ENCODE measurements at places on chromosomes 11 and 22. TPM values are rescaled to one million over a fixed set of nuclear protein-coding genes. Genes with fewer than 3 reads are reported as not detected.

DNA sequence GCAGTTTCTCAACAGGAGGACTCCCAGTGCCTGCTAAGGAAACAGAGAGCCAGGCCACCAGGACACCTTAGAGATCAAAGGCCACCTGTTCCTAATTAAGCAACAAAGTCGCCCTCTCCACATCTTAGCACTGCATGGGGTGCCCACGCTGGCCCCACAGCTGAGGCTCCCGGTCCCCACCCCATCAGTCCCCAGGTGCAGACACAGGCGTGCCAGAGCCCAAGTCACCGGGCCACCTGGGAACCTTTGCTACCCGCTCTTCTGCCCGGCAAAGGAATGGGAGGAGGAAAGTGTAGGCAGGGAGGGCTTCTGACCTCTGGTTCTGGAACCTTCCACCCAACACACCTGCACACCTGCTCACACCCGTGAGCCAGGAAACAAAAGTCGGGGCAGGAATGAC is 85.5 kb upstream of the PRR5 start:
- no peak for DNase-seq

DNA sequence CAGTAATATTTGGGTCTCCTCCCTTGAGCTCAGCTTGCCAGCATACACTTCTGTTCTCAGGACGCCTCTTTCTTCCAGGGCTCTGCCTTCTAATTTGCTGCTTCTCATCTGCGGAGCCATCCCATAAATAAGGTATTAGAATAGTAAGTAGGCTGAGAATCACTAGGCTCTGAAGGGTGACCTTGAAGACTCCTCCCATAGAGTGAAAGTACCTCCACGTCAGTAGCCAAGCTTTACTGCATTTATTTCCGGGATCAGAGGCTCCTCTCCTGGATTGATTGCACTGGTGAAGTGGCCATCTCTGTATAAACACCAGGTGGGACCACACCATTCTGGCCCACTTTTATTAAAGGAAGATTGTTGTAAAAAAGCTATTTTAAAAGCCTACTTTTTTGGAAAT is 315.5 kb downstream of the FAT3 start:
- DNase-seq: no peak

GRCh38 chr11:118953265-118953664 is 2.8 kb upstream of the UPK2 start:
- no peak for DNase-seq

GRCh38 chr11:88569342-88569741 is 231.8 kb upstream of the CTSC start:
- no peak for DNase-seq

GRCh38 chr11:50298182-50298988 is 265.7 kb downstream of the OR4C45 start:
- no peak for DNase-seq

DNA sequence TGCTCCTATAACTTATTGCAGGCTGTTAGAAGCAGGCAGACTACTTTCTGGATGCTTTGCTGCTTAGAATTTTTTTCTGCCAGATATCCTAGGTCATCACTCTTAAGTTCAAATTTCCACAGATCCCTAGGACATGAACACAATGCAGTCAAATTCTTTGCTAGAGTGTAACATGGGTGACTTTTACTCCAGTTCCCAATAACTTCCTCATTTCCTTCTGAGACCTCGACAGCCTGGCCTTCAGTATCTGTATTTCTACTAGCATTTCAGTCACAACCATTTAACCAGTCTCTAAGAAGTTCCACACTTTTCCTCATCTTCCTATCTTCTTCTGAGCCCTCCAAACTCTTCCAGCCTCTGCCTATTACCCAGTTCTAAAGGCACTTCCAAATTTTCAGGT is 60.4 kb upstream of the ZBED5 start:
- no peak for DNase-seq

DNA sequence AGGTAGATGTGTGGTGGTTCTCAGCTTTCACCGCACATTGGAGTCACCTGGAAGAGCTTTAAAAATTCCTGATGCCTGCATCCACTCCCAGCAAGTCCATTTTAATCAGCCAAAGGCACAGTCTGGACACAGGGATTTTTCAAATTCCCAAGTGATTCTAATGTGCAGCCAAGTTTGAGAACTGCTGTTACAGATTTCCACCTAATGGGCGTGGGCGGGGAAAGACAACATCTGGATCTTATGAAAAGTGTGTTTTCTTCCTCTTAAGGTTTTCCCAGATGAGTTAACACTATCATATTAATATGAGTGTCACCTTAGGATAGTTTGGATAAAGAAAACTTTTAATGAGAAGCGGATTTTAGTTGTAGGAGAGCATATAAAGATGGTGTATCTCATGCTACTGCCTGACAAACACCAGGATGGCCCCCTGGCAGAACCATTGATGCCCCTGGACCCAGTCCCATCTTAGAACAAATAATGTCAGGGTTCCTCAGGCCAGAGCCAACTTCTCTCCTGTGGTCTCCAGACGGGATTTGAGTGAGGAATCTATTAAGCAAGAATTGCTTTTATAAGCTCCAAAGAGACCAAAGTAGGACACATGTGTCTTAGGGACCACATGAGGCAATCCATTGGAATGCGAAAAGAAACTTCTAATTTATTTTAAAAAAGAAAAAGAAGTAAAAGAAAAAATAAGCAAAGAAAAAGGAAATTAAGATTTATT is 31.9 kb downstream of the POU2AF1 start:
- peak; percentile 60 for DNase-seq

Gene UPK3A
- polyA plus RNA-seq: not detected

DNA sequence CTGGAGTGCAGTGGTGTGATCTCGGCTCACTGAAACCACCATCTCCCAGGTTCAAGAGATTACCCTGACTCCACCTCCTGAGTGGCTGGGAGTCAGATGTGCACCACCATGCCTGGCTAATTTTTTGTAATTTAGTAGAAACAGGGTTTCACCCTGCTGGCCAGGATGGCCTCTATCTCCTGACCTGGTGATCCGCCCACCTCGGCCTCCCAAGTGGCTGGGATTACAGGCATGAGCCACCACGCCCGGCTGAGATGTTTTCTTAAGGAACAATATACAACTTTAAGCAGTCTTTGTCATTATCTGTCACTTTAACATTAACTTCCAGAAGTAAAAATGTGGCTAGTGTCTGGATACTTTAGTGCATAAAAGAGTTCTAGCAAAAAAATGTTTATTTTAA is 272.6 kb upstream of the FAT3 start:
- no peak for DNase-seq

GRCh38 chr11:76802151-76802550 is 19.0 kb downstream of the TSKU start:
- no peak for DNase-seq

DNA sequence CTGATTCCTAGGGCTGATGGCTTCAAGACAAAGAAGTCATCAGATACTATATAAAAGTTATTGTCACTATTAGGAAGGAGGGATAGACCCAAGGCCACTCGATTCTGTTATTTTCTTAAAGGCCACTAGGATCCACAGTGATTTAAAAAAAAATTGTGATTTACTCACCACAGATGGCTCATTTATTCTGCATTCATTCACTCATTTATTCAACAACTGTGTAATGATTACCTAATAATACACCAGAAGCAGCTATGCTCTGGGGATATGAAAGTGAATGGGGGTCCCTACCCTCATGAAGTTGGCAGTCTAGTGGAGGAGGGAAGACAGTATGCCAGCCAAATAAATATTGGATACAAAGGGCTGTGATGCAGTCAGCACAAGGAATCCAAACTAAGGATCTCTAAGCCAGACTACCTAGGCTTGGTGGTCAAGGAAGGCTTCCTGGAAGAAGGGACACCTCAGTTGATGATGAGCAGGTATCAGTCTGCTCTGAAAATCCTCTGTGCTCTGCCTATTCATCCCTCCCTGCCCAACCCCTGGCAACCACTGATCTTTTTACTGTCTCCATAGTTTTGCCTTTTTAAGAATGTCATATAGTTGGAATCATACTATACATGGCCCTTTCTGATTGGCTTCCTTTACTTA is 110.5 kb downstream of the NAT10 start:
- DNase-seq: no peak

DNA sequence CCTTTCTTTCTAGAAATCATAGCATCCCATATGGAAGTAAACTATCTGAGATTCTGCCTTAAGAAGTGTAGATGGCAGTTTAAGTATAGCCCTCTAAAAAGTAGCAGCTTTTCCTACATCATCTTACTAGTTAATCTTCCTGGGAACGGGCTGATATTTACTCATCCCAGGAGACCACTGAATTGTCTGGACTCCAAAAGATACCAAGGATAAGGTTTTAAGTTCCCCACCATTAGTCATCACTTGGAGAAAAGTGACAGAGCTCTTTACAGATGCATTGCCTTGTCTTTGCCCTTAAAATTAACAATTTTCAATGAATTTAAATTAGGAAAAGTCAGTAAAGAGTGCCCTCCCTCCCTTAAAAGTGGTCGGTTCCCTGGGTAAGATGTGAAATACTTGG is 129.5 kb downstream of the MAML2 start:
- peak; percentile 78 for DNase-seq

GRCh38 chr22:18954990-18955571 is 19.0 kb upstream of the PRODH start:
- DNase-seq: no peak

Gene CALCA
- not detected for polyA plus RNA-seq

Gene GPHA2
- polyA plus RNA-seq: not detected

GRCh38 chr22:36816339-36816635 is 548 bp downstream of the PVALB start:
- no peak for DNase-seq

DNA sequence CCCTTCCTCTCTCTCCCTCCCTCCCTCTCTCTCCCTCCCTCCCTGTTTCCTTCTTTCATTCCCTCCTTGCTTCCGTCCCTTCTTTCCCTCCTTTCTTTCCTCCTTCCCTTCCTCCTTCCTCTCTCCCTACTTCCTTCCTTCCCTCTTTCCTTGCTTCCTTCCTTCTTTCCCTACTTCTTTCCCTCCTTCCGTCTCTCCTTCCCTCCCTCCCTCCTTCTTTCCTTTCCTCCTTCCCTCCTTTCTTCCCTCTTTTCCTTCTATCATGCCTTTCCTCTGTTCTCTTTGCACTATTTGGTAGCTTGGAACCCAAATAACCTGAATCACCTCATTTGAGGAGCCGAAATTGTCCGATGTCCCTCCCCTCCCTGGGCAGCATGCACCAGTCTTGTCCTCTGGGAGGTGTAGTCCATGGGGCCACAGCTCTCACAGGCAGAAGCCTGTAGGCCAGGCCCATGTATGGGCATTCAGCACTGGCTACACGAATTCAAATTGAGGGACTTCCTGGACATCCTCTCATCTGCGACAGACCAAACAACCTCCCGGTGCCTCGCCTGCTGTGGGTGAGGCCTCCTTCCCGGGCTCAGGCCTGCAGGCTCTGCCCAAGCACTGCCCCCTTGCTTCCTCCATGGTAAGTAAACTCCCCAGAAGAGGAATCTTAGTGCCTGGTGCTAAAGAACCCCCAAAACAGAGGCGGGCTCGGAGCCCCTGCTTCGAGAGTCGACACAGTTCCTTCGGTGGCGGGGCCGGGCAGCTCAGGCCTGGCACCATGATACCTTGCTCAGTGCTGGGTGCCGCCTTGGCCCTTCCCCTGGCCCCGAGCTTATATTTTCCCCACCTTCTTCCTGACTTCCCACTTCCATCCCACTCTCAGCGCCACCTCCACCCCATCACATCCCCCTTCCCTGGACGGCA is 454.1 kb upstream of the CADM1 start:
- DNase-seq: no peak

Gene C22orf42
- polyA plus RNA-seq: not detected

GRCh38 chr11:115345361-115345760 is 158.9 kb downstream of the CADM1 start:
- DNase-seq: no peak

DNA sequence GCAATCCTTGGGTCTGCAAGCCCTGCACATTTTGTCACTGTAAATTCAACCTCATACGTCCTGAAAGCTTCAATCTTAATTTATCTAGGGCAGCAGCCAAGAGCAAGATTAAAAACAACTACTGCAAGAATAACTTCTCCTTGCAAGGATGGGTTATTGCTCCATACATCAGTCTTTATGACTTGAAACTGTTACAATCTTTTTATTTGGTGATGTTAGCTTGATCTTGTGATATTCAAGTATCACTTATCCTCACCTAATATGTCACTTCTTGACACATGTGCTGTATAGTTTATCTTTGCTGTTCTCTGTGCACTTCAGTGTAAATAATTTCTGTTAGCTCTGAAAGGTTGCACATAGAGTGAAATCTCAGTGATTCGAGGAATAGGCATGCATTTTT is 14.7 kb upstream of the APLP2 start:
- no peak for DNase-seq

- peak; percentile 89 for DNase-seq
Measured at GRCh38 chr22:38114484-38115398, 4.3 kb upstream of the BAIAP2L2 start.

DNA sequence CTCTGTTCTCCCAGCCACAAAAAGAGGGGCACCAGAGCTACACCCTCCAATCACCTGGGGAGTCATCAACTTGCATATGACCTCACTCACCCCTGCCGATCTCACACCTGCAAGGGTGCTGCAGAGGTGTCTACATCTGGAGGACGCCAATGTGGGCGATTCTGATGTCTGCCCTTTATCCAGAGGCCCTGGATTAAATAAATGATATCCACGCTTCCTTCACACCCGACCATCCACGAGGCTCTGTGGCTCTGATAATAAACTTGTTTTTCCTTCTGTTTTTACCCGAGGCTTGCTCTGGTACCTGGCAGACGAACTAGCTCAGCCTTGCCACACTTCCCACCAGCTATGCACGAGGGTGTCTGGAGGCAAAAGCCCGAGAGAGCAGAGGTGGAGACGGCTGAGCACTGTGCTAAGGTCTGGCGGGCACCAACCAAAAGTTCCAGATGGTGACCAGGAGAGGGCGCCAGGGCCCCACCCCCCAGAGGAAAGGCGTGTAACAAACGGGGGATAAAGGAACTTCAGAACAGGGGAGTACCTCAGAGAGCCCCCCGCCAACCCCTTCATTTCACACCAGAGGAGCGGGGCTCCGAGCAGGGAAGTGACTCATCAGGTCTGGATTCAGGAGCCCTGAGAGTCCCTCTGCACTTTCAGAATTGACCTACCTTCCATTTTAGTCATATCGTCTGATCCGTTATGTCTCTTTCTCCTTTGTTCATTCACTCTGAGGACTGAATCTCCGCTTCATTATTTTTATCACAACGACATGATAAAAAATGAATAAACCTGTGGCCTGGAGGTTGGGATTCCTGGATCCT is 13.5 kb downstream of the SCN3B start:
- DNase-seq: peak; percentile 10

Gene HBG1
- 7.9 TPM for polyA plus RNA-seq
